ENCODE measurements at places on chromosomes 12 and 14. TPM values are rescaled to one million over a fixed set of nuclear protein-coding genes. Genes with fewer than 3 reads are reported as not detected.

DNA sequence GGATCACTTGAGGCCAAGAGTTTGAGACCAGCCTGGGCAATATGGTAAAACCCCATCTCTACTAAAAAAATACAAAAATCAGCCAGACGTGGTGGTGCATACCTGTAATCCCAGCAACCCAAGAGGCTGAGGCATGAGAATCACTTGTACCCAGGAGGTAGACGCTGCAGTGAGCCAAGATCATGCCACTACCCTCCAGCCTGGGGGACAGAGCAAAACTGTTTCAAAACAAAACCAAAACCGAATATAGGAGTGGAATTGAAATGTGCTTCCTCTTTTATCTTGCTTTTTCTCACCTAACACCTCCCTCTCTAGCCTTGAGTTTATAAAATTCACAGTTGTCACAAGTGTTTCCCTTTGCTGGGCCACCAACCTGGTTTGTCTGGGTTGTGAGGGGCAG, 181.9 kb downstream of the PAH start:
- no peak for DNase-seq

DNA sequence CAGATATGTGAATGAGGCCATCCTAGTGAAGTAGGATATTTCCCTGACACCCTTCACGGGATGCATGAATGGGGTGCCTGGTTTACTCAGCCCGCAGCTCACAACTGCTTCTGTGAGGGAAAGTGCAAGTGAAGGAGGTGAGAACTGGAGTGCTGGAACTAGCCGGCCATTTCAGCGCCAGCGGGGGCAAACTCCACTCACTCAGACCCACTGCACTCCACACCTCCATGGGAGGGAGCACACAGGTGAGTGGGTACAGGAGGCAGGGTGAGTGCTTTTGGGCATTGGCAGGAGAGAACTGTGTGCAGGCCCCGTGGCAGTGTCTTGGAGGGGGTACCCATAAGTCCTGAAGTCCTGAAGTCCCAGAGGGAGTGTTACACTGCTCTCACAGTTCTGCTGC, 1008.4 kb downstream of the SLC6A15 start:
- no peak for DNase-seq

- DNase-seq: no peak
These were observed 1272.6 kb downstream of the AACS start for GRCh38 chr12:126337556-126338441.

GRCh38 chr14:61866932-61867920, 105.0 kb downstream of the SNAPC1 start:
- peak; percentile 72 for DNase-seq

DAO gene
- total RNA-seq: not detected

SIX4 gene
- under 0.01 TPM for total RNA-seq

All from hematopoietic multipotent progenitor cell (in vitro differentiated cells).